Fibroblast of the aortic adventitia (primary cell): ENCODE measurements at places on chromosomes 7 and 10. TPM values are rescaled to one million over a fixed set of nuclear protein-coding genes. Genes with fewer than 3 reads are reported as not detected.

MMP21 gene
- total RNA-seq, result 0.09 TPM in 1 of 2 replicates, not detected in the other

A1CF gene
- total RNA-seq, result not detected in 2 replicates

DPYSL4 gene
- 0.18 and 4.2 TPM in 2 replicates for total RNA-seq

LRRD1 gene
- total RNA-seq, result 0.09 and 0.41 TPM in 2 replicates

ASIC3 gene
- 0.18 TPM in 1 of 2 replicates, not detected in the other for total RNA-seq

KAZALD1 gene
- 62.4 and 71.5 TPM in 2 replicates for total RNA-seq

VAX1 gene
- not detected in 2 replicates for total RNA-seq

MYO1G gene
- 0.09 TPM in 1 of 2 replicates, not detected in the other for total RNA-seq

AKR1C8 gene
- not detected in 2 replicates for total RNA-seq

CDC14C gene
- not detected in 2 replicates for total RNA-seq

C10orf53 gene
- total RNA-seq, result not detected in 2 replicates

ZNRF2 gene
- 5.8 and 8.2 TPM in 2 replicates for total RNA-seq

LRMDA gene
- total RNA-seq, result 3.6 and 6.3 TPM in 2 replicates

CCL26 gene
- total RNA-seq, result 0.33 and 1.2 TPM in 2 replicates

TMEM139 gene
- not detected in 2 replicates for total RNA-seq

COL1A2 gene
- 4,453 and 32,213 TPM in 2 replicates for total RNA-seq

STEAP1 gene
- total RNA-seq, result 23.5 and 83.4 TPM in 2 replicates

SRRM3 gene
- total RNA-seq, result 0.18 and 1.3 TPM in 2 replicates

HOXA2 gene
- total RNA-seq, result 0.16 and 3.6 TPM in 2 replicates

OPN4 gene
- not detected in 2 replicates for total RNA-seq

CXCL12 gene
- 54.1 and 381 TPM in 2 replicates for total RNA-seq

TRIM4 gene
- 26.3 and 34.8 TPM in 2 replicates for total RNA-seq
